ENCODE measurements at places on chromosomes 7 and 10. TPM values are rescaled to one million over a fixed set of nuclear protein-coding genes. Genes with fewer than 3 reads are reported as not detected.

Gene ADAMTS14
- total RNA-seq, result 5.2 TPM

Gene CALCR
- not detected for total RNA-seq

Gene PRPS1L1
- total RNA-seq, result not detected

Gene ZNF485
- 1.5 TPM for total RNA-seq

Gene RAMP3
- 26.1 TPM for total RNA-seq

Gene FAM25A
- not detected for total RNA-seq

Gene SFTPA1
- total RNA-seq, result not detected
